Osteocyte (in vitro differentiated cells): ENCODE measurements at places on chromosomes 5 and 9. TPM values are rescaled to one million over a fixed set of nuclear protein-coding genes. Genes with fewer than 3 reads are reported as not detected.

Gene CENPK
- 11.3 TPM in 2 replicates for total RNA-seq

Gene ACTBL2
- not detected in 2 replicates for total RNA-seq

Gene THOC3
- total RNA-seq, result 34.6 and 34.8 TPM in 2 replicates

Gene SPINK7
- total RNA-seq, result not detected in 2 replicates

Gene NEUROG1
- not detected in 2 replicates for total RNA-seq

Gene INSL6
- not detected in 2 replicates for total RNA-seq

Gene FRRS1L
- total RNA-seq, result 5.1 and 6.7 TPM in 2 replicates

Gene ADCY2
- total RNA-seq, result not detected in 2 replicates

Gene HNRNPA0
- 43.3 TPM in 2 replicates for total RNA-seq

Gene C9orf50
- total RNA-seq, result not detected in 2 replicates

GRCh38 chr5:82793808-82794419, 283.3 kb downstream of the TMEM167A start:
- no peak for DNase-seq

GRCh38 chr5:149472399-149472798, 78.8 kb downstream of the CSNK1A1 start:
- no peak for DNase-seq

- DNase-seq, result no peak
These were observed 16.4 kb downstream of the SLC6A7 start for GRCh38 chr5:150206098-150206778.

GRCh38 chr5:149141224-149141956, at the start of gene ABLIM3:
TSS of gene ABLIM3 (plus strand) at chr5:149141493. CDS start at chr5:149142096, 603 bp downstream.
- peak; percentile 92 for DNase-seq

GRCh38 chr5:168118042-168118668, 173.3 kb upstream of the WWC1 start:
- no peak for DNase-seq

DNA sequence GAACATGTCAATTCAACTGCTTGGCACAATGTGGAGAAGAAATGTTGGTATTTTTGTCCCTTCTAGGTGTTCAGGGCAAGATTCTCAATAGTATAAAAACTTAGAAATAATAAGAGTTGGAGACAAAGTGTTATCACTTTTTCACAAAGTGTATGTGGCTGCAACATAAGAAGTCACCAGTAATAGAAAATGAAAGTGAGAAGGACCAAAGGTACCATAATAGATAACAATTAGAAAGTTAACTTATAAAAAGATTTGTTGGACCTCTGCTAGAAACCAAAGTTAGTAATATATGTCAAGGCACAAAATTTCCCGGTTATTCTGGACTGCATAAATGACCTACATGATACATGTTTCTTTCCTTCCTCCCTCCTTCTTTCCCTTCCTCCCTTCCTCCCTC, 1535.3 kb downstream of the EFNA5 start:
- DNase-seq, result no peak

- no peak for DNase-seq
These were observed 12.0 kb upstream of the C9 start for GRCh38 chr5:39376293-39376714.
